ENCODE measurements at places on chromosomes 3 and 15. TPM values are rescaled to one million over a fixed set of nuclear protein-coding genes. Genes with fewer than 3 reads are reported as not detected.

DNA sequence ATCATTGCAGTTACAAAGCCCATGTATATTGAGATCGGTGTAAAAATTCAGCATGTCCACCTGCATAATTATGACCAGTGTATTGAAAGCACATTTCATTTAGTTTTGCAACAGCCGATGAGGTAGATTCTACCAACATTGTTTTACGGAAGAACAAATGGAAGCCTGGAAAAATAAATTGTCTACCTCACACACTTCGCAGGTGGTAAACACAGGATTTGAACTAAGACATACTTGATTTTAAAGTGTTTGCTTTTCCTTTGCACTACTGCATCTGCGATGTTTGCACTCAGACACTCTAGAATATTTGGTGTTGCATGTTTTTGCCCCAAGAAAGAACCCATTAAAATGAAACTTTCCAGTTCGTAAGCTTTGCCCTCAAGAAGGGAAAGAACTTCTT lies 148.4 kb downstream of the PGPEP1L start:
- H3K36me3 ChIP-seq, result no peaks in the 10 kb centered on the region
- H3K27ac ChIP-seq, result peak overlapping the region; percentile 66
- DNase-seq, result no peak
- peaks cover 34% of the 10 kb centered on the region for H3K4me1 ChIP-seq
- no peaks in the 10 kb centered on the region for H3K27me3 ChIP-seq
- no peak overlapping the region for H3K4me3 ChIP-seq

- no peak overlapping the region for H3K4me3 ChIP-seq
- peaks cover 59% of the 10 kb centered on the region for H3K4me1 ChIP-seq
- no peaks in the 10 kb centered on the region for H3K27me3 ChIP-seq
- H3K27ac ChIP-seq, result peak overlapping the region; percentile 56
These were observed 53.0 kb downstream of the CHSY1 start for GRCh38 chr15:101198800-101199199.

DNAH1 gene
- total RNA-seq, result 16.4 TPM

DNA sequence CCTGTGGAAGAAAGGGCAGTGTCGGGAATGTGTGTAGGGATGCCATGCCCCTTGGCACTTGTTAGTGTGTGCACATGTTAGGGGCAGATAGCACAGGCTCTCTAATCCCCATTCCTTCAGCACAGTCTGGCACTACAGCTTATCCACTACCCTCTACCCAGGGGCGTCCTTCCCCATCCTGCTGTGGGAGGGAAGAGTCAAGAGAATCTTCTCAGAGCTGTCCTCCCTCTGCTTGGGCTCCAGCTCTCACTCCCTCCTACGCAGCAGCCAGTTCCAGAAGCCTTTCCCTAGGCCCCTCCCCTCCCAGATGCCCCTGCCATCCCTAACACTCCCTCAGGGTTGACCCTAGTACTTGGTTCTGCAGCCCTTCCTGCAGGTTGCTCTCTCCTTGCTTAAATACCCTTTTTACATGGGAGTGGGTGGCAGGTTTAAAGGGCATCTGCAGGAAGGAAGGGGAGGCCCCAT lies 815 bp upstream of the GRM2 start:
- no peak overlapping the region for H3K4me3 ChIP-seq
- peaks cover 33% of the 10 kb centered on the region for H3K36me3 ChIP-seq

ARPIN gene
- 30.9 TPM for total RNA-seq

GRCh38 chr3:129002573-129003569 lies 1.8 kb downstream of the EFCC1 start:
- H3K27me3 ChIP-seq, result peaks cover 44% of the 10 kb centered on the region
- no peaks in the 10 kb centered on the region for H3K36me3 ChIP-seq
- peak overlapping the region; percentile 77 for H3K27ac ChIP-seq
- peak overlapping the region; percentile 75 for H3K4me3 ChIP-seq
- peaks cover 74% of the 10 kb centered on the region for H3K4me1 ChIP-seq

SLC9C1 gene
- total RNA-seq, result not detected

DNA sequence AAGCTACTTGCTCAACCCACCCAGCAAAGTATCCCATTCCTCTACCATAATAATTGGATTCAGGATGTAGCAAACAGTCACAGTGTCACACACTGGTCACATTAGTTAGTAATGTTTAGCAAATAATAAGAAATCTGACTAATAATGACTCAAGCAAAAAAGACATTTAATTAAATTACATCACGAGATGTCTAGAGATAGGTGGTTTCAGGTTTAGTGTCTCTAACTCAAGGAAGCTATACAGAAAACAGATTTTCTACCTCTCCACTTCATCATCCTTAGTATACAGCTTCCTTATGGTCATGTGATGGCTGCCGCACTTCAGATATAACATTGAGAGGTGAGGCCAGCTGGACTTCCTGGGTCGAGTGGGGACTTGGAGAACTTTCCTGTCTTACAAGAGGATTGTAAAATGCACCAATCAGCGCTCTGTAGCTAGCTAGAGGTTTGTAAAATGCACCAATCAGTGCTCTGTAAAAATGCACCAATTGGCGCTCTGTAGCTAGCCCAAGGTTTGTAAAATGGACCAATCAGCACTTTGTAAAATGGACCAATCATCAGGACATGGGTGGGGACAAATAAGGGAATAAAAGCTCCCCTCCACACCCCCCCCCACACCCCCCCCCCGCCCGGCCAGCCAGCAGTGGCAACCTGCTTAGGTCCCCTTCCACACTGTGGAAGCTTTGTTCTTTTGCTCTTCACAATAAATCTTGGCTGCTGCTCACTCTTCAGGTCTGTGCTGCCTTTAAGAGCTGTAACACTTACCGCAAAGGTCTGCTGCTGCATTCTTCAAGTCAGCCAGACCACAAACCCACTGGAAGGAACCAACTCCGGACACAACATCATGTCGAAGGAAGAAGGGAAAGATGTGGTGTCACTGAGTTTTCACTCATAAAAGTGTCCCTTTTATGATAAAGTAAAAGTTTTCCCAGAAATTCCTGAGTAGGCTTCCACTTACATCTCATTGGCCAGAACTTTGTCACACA lies 24.9 kb upstream of the ARPIN start:
- H3K4me3 ChIP-seq, result no peak overlapping the region
- no peak for DNase-seq
- no peaks in the 10 kb centered on the region for H3K36me3 ChIP-seq
- H3K27me3 ChIP-seq, result no peaks in the 10 kb centered on the region
- H3K27ac ChIP-seq, result no peak overlapping the region

DNA sequence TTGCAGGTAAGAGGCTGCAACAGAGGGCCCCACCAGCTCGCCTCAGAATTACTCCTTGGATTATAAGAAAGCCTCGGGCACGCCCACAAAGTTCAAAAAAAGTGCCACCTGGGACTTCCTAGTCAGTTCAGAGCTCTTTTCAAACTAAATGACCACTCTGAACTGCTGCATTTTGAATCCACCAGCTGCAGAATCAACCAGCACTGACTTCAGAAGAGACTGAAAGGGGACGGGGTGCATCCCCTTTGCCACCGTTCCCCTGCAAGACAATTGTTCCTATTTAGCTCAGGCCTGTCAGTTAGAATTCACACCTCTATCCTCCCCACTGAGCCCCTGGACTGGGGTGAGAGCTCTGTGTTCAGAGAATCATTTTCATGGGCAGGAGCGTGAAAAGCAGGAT lies 181.4 kb upstream of the GADL1 start:
- no peak overlapping the region for H3K27ac ChIP-seq
- no peak for DNase-seq
- no peaks in the 10 kb centered on the region for H3K27me3 ChIP-seq
- H3K36me3 ChIP-seq, result no peaks in the 10 kb centered on the region

GRCh38 chr15:23854203-23854911 lies 167.3 kb upstream of the NDN start:
- H3K36me3 ChIP-seq, result no peaks in the 10 kb centered on the region
- H3K4me1 ChIP-seq, result no peaks in the 10 kb centered on the region
- no peak for DNase-seq
- H3K27me3 ChIP-seq, result no peaks in the 10 kb centered on the region
- H3K27ac ChIP-seq, result no peak overlapping the region

DNA sequence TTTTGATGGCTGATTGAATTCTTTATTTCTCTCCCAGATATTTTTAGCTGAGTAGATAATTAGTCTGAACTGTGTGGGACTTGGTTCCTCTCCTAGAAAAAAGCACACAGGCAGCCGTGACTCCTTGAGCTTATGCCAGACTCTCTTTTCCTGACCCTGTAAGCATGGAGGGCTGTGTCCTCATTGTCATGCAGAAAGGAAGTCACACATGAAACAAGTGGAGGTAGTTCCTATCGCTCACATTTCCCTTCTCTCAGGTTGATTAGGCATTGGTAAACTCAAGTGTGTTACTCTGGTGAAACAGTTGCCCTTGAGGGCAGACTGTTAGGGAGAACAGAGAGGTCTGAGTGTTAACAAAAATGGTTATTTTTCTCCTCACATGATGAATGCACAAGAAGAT lies 6.3 kb upstream of the RTP4 start:
- H3K4me3 ChIP-seq, result no peak overlapping the region
- no peaks in the 10 kb centered on the region for H3K4me1 ChIP-seq
- no peaks in the 10 kb centered on the region for H3K36me3 ChIP-seq
- no peak for DNase-seq
- no peak overlapping the region for H3K27ac ChIP-seq

GRCh38 chr3:30945291-30945690 lies 50.8 kb upstream of the GADL1 start:
- H3K4me3 ChIP-seq, result no peak overlapping the region
- H3K36me3 ChIP-seq, result no peaks in the 10 kb centered on the region
- H3K27me3 ChIP-seq, result no peaks in the 10 kb centered on the region
- no peak for DNase-seq

DNA sequence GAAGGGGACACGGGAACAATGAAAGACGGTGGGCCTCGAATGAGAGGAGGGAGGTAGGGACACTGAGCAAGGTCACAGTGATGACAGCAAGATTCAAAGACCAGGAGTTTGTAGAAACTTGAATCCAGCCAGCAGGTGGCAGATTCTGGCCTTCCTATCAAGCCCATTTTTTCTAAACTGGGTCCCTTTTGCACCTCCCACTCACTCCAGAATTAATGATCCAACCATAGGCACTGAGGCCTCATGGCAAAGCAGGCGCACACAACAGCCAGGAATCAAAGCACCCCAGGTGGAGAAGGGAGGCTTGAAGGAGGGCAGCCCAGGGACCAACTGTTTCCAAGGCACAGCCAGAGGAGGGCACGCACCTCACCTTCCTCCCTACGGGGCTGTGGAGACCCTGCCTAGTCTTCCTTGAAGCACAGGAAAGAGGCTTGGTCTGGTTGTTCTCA lies 90.2 kb downstream of the ANP32A start:
- no peak for DNase-seq
- H3K4me1 ChIP-seq, result peaks cover 19% of the 10 kb centered on the region
- H3K4me3 ChIP-seq, result no peak overlapping the region
- H3K27ac ChIP-seq, result peak overlapping the region; percentile 18
- no peaks in the 10 kb centered on the region for H3K36me3 ChIP-seq

DNA sequence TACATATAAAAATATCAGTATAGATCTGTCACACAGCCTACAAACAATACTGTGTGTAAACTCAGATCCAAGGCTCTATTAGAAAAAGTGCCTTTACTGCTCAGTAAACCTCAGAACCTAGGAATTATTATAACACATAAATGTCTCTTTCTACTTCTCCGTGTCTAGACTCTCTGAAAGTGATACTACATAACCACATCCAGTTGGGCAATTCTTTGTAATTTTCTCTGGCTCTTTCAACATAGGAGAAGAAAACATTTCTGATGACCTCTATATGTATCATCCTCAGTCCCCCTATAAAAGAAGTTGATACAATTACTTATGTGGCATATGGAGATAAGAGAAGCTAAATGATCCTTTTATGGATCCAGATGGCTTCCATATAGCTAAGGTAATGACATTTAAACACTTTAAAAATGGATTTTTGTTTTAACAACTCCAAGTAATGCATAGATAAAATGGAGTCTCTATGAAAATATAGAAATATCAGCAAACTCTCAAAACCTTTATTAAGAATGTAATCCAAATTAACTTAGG lies 104.5 kb downstream of the LSAMP start:
- H3K36me3 ChIP-seq, result no peaks in the 10 kb centered on the region
- no peak overlapping the region for H3K4me3 ChIP-seq
- no peaks in the 10 kb centered on the region for H3K27me3 ChIP-seq
- DNase-seq, result no peak
- H3K27ac ChIP-seq, result no peak overlapping the region

GRCh38 chr3:105315815-105316214 lies 50.9 kb upstream of the ALCAM start:
- H3K27ac ChIP-seq, result no peak overlapping the region
- no peaks in the 10 kb centered on the region for H3K36me3 ChIP-seq
- no peak overlapping the region for H3K4me3 ChIP-seq
- no peaks in the 10 kb centered on the region for H3K27me3 ChIP-seq
- DNase-seq, result no peak

DNA sequence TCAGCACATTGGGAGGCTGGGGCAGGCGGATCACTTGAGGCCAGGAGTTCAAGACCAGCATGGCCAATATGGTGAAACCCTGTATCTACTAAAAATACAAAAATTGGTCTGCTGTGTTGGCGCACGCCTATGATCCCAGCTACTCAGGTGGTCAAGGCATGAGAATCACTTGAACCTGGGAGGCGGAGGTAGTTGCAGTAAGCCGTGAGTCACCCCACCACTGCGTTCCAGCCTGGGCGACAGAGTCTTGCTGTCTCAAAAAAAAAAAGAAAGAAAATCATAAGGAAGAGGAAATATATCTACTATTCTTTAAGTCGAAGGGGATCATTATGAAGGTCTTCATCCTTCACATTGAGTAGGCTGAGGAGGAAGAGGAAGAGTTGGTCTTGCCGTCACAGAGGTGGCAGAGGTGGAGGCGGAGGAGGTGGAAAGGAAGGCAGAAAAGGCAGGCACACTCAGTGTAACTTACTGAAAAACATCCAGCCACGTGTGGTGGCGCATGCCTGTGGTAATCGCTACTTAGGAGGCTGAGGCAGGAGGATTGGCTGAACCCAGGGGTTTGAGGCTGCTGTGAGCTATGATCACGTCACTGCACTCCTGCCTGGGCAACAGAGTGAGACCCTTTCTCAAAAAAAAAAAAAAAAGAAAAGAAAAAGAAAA lies 14.2 kb downstream of the CSK start:
- H3K27ac ChIP-seq, result no peak overlapping the region
- H3K4me1 ChIP-seq, result peaks cover 50% of the 10 kb centered on the region
- H3K4me3 ChIP-seq, result no peak overlapping the region
- H3K27me3 ChIP-seq, result no peaks in the 10 kb centered on the region
- peaks cover 39% of the 10 kb centered on the region for H3K36me3 ChIP-seq
- no peak for DNase-seq

DNA sequence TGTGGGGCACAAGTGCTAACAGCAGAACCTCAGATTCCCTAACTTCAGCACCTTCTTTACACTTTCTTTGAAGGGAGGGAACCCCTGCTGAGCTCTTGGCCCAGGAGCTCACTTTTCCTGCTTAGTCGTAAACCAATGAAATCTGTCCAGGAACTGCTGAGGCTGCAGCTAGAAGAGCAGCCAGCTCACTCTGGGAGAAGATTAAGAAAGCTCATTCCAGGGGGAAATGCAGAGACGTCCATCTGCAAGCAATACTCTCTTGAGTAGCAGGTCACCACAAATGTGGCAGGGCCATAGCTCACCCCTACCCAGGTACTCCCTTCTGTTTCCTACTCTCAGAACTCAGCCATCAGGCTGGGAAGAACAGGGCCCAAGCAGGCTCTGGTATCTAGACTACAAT lies 103.3 kb downstream of the WDR76 start:
- no peak for DNase-seq
- H3K36me3 ChIP-seq, result no peaks in the 10 kb centered on the region
- H3K27me3 ChIP-seq, result peaks cover 8% of the 10 kb centered on the region
- H3K4me1 ChIP-seq, result no peaks in the 10 kb centered on the region
- no peak overlapping the region for H3K27ac ChIP-seq

HEMK1 gene
- total RNA-seq, result 28.4 TPM

- no peak overlapping the region for H3K4me3 ChIP-seq
- DNase-seq, result no peak
- no peaks in the 10 kb centered on the region for H3K4me1 ChIP-seq
These were observed 341.4 kb upstream of the TRIM42 start for GRCh38 chr3:140336465-140336864.

ZBTB11 gene
- 23.5 TPM for total RNA-seq

- H3K36me3 ChIP-seq, result no peaks in the 10 kb centered on the region
- no peak overlapping the region for H3K27ac ChIP-seq
- no peak overlapping the region for H3K4me3 ChIP-seq
These were observed 428.5 kb downstream of the OCA2 start for GRCh38 chr15:27670486-27671209.

All from lower lobe of right lung (tissue), 2 donors.